ENCODE measurements at places on chromosomes 5 and 9.

DNA sequence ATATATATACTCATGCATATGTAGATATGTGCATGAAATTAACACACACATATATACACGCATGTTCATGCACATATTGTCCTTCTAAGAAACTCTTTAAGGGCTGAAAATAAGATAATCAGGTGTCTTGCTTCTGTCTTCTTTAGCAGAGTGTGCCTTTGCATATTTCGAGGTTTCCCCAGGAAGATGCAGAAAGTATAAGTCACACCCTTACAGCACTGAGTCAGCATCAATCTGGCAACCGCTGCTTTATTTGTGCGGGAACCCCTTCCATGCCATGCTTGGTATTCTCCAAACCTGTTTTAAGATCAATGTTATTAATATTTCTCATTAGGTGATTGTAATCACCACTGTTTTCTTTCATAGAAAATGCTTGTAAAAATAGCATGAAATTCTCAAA is 557.9 kb downstream of the CAAP1 start:
- no peak for DNase-seq

DNA sequence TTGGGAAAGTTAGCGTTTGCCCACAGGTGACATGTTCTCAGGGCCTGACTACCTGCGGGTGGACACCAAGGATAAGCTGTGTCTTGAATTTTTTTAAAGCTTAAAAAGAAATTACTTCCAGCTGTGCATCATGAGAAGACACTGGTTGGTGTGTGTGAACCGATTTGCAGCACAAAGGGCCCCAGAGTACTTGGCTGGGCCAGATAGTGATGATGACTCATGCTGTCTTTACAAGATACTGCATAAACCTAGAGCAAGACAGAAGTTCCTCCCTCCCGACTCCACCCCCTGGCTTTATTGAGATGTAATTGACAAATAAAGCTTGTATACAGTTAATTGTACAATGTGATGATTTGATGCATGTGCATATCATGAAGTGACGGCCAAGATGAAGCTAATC is 212.8 kb downstream of the NXNL2 start:
- DNase-seq = peak; percentile 68

- no peak for DNase-seq
Measured at GRCh38 chr9:108050894-108051293, 561.3 kb upstream of the KLF4 start.

- no peak for DNase-seq
Measured at GRCh38 chr9:14434158-14434504, 120.2 kb upstream of the NFIB start.

GRCh38 chr5:150059623-150060022 is 26.7 kb downstream of the CSF1R start:
- DNase-seq = no peak

GRCh38 chr9:93177676-93178075 is 6.3 kb upstream of the WNK2 start:
- DNase-seq = no peak

DNA sequence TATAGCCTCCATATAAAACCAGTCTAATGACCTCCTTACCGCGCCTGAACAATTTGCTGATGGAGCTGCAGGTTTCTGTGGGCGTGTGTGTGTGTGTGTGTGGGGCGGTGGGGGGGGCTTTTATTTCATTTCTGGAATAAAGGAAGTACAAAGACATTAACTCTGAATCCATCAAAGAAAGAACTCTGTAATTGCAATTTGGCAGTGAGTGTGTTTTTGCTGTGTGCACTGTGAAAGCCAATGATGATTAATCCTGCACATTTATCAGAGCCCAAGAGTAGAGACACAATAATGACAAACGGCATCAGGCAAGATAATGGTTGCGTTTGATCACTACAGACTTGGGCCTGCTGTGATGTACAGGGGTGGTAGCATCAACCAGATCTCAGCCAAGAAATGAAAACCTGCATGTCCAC is 29.3 kb upstream of the NDFIP1 start:
- no peak for DNase-seq

GRCh38 chr9:94700445-94700844 is 26.1 kb upstream of the AOPEP start:
- DNase-seq = no peak
